ENCODE measurements at places on chromosomes 6 and 20.

GRCh38 chr20:4043796-4044195 is 28.4 kb upstream of the RNF24 start:
- DNase-seq, result no peak

DNA sequence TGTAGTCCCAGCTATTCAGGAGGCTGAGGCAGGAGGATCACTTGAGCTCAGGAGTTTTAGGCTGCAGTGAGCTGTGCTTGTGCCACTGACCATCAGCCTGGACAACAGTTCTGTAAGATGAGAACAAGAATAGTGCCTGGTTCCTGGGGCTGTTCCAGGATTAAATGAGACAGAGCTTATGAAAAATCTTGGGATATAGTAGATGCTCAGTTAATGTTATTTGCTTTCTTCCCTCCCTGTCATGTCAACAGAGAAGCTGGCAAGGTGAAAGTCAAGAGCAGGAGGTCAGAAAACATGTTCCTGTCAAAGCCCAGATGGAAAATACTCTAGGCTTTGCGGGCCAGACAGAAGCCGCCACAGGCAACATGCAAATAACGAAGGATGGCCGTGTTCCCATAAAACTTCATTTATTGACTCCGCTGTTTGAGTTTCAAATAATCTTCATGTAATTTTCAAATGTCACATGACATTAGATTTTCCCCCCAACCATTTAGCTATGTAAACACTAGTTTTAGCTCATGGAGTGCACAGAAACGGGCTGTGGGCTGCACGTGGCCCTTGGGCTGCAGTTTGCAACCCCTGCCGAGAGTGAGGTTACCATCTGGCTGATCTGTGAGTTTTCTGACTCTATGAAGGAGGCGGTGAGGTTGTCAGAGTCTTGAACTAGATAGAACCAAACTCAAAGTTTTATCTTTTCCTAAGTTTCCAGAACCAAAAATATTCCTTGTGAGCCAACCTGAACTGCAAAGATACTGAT is 63.4 kb upstream of the PMEPA1 start:
- DNase-seq, result no peak

GRCh38 chr6:223136-223535 is 69.2 kb upstream of the DUSP22 start:
- DNase-seq, result no peak

- DNase-seq, result no peak
These were observed 76.8 kb upstream of the PIM1 start for GRCh38 chr6:37092923-37093727.

GRCh38 chr6:85715797-85716196 is 73.1 kb upstream of the SYNCRIP start:
- DNase-seq, result no peak

GRCh38 chr6:43772681-43773049 is 2.7 kb downstream of the VEGFA start:
- no peak for DNase-seq

GRCh38 chr6:108029226-108029921 is 45.2 kb downstream of the OSTM1 start:
- DNase-seq, result peak; percentile 17

DNA sequence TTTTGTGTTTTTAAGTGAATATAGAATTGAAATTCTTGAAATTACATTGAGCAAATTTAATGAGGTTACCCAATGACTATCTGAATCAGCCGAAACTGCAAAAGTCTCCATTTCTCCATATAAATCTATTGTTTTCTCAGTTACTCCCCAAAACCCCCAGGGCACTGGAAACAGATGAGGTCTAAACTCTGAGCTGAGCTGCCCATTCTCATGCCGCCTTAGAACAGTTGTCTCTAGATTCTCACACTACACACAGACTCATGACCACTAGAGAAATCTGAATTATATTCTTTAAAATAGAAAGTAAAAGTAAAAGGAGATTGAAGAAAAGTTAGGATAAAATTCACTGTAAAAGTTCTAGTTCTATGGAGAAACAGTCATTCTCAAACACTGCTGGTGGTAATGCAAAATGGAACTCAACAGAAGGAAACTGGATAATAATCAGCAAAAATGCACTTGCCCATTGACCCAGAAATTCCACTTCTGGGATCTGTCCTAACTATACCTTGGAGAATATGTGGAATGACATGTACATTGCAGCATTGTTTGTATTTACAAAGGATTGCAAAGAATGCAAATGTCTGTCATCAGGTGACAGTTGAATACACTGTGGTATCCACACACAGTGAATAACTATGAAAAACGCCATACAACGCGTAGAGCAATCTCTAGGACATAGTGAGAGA is 125.5 kb downstream of the IPCEF1 start:
- no peak for DNase-seq

DNA sequence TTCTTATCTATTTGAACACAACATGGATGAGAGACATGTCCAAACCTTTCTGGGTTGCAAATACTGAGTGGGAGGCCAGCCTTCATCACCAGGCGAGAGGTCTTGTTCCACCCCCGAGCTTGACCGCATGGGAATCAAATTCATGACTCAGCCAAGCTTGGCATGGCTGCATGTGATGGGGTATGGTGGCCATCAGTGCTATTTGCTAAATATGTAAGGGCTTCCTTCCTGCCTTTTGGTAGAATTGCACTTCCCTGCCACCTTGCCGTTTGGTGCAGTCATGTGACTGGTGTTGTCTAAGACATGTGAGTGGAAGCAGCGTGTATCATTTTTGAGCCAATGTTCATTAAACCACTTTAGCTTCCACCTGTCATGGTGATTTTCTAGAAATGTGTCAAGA is 508.9 kb upstream of the SULF2 start:
- DNase-seq, result peak; percentile 12

GRCh38 chr6:69732640-69733039 is 64.2 kb downstream of the LMBRD1 start:
- no peak for DNase-seq

DNA sequence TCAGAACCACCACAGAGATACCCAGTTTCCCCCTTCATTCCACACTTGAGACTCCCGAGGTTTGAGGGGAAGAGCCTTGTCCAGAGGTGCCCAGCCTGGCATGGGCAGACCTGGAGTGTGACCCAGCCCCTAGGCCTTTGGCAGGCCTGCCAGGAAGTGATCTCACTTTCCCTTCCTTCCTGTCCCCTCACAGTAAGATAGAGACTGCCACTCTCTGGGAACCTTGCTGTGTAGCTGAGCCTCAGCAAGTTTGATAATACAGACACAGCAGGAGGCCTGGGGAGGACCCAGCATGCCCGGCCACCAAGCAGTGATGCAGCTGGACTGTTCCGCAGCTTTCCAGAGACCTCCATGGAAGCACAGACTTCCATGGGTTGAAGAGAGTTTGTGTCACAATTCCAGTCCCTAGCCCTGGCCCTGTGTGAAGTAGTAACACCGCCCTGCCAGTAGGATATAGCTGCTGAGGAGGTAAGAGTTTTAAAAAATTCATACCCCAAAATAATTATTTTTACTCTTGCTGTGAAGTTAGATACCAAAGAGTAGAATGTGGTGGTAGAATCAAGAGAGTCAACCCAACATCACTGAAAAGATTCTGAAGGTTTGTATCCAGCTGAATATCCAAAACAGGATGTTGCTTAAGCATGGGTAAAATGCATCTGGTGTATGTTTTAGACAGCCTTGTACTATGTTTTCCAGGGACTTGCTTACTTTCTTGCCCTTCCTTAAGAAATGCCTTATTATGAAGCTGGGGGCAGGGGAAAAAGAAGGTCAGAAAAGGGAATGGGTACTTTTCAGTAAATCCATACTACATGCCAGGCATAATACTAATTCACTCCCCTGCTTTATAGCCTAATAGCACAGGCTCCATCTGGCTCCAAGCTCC is 16.3 kb downstream of the PKIG start:
- no peak for DNase-seq

- DNase-seq, result no peak
These were observed 45.4 kb downstream of the SYCP2 start for GRCh38 chr20:59888050-59888449.

- no peak for DNase-seq
These were observed 190.2 kb downstream of the BCAS1 start for GRCh38 chr20:53880108-53880641.
